ENCODE measurements at places on chromosomes 5 and 9.

GRCh38 chr9:20405616-20406015 lies 216.7 kb downstream of the MLLT3 start:
- no peak for DNase-seq

- no peak for DNase-seq
Measured at GRCh38 chr9:136312009-136312375, 8.1 kb upstream of the CCDC187 start.

GRCh38 chr5:138900281-138900965 lies 25.3 kb upstream of the LRRTM2 start:
- no peak for DNase-seq

- no peak for DNase-seq
Measured at GRCh38 chr9:38018958-38019602, 49.9 kb downstream of the SHB start.

All from NCI-H1930 (cell line).